ENCODE measurements at places on chromosomes 13 and 19.

- DNase-seq, result no peak
Measured at GRCh38 chr19:17848595-17849292, 962 bp upstream of the JAK3 start.

DNA sequence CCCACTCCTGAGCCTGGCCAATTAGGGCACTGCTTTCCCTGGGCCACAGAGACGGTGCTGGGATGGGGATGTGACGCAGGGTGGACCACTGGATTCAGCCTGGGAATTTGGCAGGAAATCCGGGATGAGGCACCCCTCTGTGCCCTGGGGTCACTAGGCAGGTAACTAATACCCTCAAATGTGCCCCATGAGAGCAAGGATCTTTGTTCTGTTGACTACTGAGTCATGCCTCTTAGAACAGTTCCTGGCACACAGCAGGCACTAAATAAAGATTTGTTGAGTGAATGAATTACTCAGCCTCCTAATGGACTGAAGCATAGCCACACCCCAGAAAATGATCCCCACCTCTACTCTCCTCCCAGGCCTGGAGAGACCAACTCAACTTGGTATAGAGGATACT is 15.9 kb downstream of the OPA3 start:
- DNase-seq, result no peak

GRCh38 chr13:114001331-114002008 is 27.6 kb upstream of the C13orf46 start:
- DNase-seq, result no peak

DNA sequence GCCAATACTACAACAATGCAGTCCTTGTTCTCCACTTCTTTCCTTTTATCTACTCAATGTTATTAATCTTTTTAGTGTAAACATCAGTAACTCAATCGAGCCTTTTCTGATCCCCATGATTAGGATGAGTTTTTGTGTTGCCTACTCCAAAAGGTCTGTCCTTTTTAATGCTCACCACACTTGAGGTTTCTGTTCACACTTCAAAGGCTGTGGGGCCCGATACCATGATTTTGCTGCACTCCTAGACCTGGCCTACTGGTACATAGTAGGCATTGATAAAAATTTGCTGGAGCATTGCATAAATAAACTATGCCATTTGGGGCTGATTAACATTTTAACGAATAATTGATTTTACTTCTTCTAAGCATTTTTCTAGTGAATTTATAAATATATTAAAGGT is 125.4 kb upstream of the KLF12 start:
- DNase-seq, result no peak

- no peak for DNase-seq
Measured at GRCh38 chr19:23527797-23528196, 132.5 kb upstream of the ZNF91 start.

DNA sequence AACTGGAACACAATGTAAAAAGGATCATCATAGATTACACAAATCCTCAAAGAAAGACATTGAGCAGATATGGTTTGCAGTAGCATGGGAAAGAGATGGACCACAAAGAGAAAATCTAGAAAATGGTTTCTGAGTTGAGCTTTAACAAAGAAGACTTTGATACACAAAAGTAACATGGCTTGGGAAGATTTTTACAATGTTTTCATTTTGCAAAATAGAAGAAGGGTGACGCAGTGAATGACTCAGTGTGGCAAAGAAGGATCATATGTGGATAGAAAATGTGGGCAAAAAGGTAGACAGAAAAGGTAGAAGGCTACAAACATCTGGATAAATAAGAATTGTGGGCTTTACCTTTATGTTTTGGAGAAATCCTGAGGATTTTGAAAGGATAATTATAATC is 1220.5 kb downstream of the PCDH17 start:
- no peak for DNase-seq

DNA sequence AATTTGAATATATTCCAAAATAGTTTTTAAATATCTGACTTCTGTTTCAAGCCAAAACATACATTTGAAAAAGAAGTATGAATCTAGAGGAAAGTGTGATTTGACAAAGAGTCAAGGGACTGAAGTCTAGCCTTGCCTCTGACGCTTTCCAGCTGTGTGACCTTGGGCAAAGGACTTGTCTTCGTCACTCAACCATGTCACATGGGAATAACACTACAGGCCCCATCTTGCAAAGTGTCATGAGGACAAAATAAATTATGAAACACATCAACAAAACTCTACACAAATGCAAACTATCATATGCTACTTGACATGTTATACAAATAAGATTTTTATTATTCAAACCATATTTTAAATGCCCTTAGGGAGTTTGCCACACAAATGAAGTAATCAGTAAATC is 73.0 kb downstream of the CYSLTR2 start:
- DNase-seq, result no peak

All from NCI-H1417 treated with DMSO at 0.1 percent for 48 hours (cell line).